ENCODE measurements at places on chromosomes 5 and 9.

GRCh38 chr5:33711094-33711679 is 180.6 kb downstream of the ADAMTS12 start:
- DNase-seq = no peak

DNA sequence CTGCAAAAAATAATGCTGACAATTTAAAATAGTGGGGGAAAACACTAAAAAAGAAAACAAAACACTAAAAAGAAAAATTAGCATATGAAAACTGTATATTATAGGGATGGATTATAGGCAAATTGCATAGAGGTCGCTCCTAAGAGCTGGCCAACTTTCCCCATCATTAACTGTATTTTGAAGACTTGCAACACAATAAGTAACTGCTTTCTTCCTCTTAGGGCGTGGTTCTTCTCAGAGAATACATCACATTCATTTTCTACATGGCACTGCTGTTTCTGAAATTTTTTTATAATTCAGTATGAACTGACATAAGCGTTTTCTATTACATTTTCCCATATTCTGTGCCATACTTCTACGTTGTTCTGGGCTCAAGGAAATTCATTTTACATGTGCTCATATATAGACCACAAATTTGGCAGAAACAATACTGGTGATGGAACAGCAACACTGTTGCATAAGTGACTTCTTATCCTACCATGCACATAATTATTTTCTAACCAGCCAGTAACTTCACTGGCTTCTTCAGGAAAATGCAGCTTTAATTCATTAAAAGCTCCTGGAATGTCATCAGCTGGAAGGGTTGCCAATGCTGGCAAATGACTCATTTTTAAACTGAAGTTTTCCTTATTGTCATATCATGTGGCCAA is 171.2 kb upstream of the DMAC1 start:
- DNase-seq = no peak

- no peak for DNase-seq
Observed at GRCh38 chr5:128519827-128520226, 18.2 kb downstream of the FBN2 start.

GRCh38 chr9:133253268-133253667 is 21.7 kb downstream of the ABO start:
- DNase-seq = no peak
